ENCODE measurements at places on chromosomes 5 and 9.

- no peak for DNase-seq
These were observed 60.4 kb upstream of the COL15A1 start for GRCh38 chr9:98883276-98883675.

- DNase-seq: no peak
These were observed 24.7 kb downstream of the NR5A1 start for GRCh38 chr9:124482431-124483031.

DNA sequence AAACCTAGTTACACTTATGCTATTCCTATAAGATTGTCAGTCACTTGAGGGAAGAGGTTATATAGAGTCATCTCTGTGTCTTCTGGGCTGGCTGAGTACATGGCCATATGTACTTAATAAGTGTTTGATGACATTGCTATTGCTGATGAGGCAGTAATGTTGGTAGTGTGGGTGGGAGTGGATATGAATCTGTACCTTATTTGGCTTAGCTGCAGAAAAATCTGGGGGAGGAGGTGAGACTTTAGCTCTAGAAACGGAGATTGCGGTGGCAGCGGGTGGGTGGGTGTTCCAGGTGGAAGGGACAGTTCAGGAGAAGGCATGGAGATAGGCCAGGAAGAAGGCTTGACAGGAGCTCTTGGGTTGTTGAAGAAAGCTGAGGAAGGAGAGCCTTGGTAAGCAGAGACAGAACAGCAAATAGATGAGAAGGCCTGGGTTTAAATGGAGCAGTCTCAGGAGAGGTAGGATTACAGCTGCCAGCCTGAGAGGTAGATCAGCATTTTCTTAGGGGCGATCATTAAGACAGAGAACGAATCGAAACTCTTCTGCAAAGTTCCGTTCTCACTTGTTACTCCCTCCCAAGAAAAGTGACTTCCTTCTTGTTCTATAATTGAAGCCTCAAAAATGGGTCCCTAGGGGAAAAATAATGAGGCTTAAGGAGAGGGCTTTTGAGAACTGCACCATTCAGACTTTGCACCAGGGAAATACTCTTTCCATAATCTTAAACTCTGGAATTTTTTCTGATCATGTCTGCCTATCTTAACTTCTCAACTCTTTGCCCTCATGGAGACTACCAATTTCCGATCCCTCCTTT, 160.5 kb downstream of the UNC13B start:
- no peak for DNase-seq

- peak; percentile 39 for DNase-seq
These were observed 453 bp downstream of the CPEB4 start for GRCh38 chr5:173888473-173889131.

- peak; percentile 96 for DNase-seq
These were observed 9.6 kb downstream of the FBXW2 start for GRCh38 chr9:120783602-120784047.

DNA sequence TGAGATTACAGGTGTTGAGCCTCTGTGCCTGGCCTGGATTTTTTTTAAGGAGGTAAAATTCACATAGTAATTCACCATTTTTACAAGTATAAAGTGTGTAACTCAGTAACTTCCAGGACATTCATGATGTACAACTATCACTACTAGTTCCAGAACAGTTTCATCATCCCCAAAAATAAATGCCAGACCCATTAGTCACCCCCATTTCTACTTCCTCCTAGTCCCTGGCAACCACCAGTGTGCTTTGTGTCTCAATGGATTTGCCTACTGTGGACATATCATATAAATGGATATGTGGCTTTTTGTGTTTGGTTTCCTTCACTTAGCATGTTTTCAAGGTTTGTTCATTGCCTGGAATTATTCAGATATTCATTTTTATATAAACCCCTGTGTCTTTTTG, 72.5 kb upstream of the PANK3 start:
- DNase-seq: peak; percentile 71

- DNase-seq: no peak
These were observed 30.2 kb upstream of the SPEF2 start for GRCh38 chr5:35587419-35587818.

DNA sequence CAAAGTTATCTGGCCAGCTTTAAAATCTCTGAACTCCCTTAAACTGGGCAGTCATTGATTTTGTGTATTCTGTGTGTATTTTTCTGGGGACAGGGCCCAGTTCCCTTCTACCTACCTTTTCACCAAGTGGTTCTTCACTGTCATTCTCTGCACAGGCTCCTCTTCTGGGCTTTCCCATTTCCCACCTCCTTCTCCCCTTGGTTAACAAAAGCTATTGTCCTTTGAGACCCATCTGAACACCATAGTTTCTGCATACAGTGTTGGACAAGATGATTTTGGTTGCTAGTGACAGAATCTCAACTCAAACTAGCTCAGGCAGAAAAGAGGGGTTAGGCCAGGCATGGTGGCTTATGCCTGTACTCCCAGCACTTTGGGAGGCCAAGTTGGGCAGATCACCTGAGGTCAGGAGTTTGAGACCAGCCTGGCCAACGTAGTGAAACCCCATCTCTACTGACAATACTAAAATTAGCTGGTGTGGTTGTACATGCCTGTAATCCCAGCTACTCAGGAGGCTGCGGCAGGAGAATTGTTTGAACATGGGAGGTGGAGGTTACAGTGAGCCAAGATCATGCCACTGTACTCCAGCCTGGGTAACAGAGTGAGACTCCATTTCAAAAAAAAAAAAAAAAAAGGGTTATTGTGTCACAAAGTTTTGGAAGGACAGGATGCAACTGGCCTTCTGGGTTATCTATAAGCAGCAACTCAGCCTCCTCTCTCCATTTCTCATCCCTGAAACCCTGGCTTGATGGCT, 31.0 kb upstream of the ANKRD34B start:
- no peak for DNase-seq

- no peak for DNase-seq
These were observed 26.1 kb downstream of the TUT7 start for GRCh38 chr9:86328156-86328555.

DNA sequence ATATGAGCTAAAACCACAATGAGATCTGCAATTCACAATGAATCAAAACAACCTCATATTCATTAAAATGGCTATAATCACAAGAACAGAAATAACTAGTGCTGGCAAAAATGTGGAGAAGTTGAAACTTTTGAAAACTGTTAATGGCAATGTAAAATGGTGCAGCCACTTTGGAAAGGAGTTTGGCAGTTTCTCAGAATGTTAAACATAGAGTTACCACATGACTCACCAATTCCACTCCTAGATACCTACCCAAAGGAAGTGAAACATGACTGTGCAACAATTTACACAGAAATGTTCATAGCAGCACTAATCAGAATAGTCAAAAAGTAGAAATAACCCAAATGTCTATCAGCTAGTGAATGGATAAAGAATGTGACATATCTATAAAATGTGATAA, 862.2 kb downstream of the DTWD2 start:
- DNase-seq: no peak

DNA sequence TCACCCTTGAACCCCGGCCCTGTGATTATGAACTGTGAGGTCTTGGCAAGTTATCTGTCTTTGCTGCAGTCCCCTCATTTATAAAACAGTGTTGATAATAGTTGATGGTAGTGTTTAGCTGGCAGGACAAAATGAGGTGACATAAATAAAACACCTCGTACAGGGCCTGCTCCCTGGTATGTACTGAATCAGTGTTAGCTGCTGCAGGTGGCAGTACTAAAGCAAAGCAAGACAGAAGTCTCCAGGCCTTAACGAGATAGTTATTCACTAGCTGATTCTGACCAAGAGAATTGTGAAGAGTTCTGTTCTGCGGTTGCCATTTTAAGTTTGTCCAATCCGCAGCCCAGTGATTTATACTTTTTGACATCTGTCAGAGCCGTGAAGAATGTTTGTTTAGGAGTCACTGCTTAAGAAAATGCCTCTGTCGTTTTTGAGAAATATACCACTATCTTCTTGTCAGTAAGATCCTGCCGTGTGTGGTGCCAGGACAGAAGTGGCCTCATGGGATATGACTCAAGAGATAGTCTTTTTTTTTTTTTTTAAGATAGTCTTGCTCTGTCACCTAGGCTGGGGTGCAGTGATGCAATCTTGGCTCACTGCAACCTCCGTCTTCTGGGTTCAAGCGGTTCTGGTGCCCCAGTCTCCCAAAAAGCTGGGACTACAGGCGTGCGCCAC, 75.9 kb downstream of the KDM4C start:
- peak; percentile 14 for DNase-seq

DNA sequence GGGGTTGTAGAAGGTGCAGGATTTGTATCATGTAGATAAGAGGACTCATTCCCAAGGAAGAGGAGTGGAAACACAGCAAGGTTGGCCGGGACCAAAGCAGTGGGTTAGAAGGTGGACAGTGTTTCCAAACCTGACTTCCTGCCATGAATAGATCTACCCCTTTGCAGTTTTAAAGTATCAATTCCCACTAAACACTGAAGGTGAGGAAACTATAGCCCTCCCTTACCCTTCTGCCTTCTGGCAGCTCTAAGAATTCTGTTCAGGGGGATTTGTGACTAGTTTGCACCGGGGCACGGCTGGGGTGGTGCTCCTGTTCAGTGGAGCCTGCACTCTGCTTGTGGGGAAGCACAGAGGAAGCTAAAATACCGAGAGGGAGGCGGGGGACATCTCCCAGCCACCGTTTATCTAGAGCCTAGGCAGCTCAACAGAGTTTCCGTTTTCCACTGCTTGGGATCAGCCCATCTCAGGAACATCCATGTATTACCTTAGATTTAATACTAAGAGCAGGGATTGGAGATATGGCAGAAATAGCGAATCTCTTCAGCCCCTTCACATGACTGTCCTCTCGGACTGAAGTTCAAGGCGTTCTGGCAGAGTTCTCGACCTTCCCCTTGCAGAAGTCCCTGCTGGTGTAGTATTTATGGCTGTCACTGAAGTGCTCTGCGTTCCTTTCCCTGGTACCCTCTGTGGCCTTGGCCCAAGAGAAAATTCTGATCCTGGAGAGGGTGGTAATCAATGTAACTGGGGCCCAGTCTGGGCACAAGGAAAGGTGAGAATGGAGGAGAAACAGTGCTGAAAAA, 5.4 kb downstream of the ISL1 start:
- no peak for DNase-seq

- no peak for DNase-seq
These were observed 133.2 kb downstream of the TMEM174 start for GRCh38 chr5:73306078-73306719.

- peak; percentile 77 for DNase-seq
These were observed 48.8 kb upstream of the SLC25A51 start for GRCh38 chr9:37952731-37953130.

DNA sequence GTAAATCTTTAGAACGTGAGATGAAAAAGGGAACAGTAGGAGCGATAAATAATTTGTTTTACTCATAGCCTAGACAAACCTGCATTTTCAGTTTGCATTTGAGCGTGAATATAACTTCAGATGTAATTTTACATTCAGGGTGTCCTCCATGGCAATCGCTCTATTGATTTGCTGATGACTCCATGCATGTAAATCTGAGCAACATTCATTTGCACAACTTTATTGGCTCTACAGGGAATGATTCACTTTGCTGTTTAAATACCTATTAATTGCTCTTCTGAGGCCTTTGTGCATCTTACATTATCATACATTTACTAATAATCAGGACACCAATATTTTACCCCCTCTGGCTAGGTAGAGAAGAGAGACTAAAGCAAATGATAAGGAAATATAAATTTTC, 122.2 kb downstream of the EGFLAM start:
- no peak for DNase-seq

DNA sequence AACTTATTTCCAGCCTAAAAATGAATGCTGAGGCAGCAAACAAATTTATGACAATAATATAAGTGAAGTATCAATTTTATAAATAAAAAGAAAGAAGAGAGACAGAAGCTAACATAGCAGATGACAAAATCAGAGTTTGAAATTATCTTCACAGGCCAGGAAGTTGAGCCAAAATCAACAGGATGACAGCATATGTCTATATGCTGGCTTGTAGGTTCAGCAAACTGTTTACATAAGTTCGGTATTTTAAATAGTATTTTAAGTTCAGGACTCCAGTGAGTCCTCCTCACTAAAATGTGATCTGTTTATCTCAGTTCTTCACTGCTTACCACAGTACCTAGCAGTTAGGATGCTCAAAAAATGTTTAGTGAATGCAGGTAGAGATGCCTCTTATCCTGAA, 359.6 kb upstream of the SMC2 start:
- DNase-seq: no peak

DNA sequence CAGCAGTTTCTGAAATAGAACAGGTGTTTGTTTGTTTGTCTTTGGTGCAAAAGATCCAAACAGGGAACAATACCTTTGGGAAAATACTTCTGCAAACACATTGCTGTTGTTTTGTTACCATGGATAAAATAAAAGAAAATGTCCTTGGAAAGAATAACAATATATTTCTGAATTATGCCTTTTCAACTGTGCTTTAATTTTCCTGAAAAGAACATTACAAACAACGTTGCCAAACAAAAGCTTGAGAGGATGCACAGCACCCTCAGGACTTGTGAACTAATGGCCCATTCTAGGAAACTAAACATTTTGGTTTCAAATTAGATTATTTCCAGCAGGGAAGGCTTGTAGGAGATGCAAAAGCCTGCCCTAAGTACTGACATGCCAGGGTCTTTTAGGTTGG, 967.2 kb downstream of the TLE4 start:
- DNase-seq: no peak

Measured in fibroblast of villous mesenchyme (primary cell).